ENCODE measurements at places on chromosomes 1 and 21.

DNA sequence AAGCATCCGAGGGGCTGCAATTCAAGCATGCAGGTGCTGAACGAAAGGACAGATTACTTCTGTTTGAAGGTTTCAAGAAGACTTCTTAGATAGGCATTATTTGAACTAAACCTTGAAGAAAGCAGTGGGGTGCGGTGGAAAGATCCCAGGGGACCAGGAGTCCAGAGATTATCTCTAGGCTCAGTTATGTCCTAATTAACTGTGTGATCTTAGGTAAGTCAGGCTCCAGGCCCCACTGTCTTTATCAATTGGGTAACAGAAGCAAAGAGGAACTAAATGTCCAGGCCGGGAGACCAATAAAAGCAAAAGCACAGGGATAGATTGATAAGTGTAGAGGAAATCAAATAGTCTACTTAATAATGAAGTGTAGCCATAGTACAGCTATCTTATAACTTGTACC is 72.9 kb upstream of the CDC42BPA start:
- DNase-seq = no peak

GRCh38 chr1:79190074-79190473 is 183.5 kb upstream of the ADGRL4 start:
- DNase-seq = no peak

DNA sequence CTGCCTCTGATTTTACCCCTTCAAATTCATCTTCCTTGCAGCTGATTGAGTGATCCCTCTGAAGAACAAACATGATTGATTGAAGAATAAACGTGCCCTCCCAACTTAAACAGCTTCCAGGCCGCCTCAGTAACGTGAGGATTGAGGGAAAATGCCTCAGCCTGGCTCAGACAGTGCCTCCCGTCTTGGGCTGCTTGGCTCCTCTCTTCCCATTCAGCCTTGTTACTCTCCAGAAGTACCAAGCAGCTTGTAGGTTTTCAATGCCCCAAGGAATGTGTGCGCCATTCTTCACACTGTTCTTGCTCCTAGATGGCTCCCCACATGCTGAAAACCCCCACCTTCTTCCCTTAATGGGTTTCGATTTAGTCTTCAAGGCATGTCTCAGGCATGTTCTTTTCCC is 51.8 kb downstream of the ST6GALNAC5 start:
- no peak for DNase-seq

DNA sequence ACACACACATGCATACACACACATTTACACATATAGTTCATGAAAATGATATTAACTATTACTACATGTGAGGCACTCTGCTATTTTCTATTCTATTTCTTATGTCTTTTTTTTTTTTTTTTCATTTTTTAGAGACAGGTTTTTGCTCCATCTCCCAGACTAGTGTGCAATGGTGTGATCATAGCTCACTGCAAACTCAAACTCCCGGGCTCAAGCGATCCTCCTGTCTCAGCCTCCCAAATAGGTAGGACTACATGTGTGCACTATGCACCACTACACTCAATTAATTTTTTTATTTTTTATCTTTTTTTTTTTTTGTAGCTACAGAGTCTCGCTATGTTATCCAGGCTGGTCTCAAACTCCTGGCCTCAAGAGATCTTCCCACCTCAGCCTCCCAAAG is 48.8 kb upstream of the RAB4A start:
- no peak for DNase-seq

DNA sequence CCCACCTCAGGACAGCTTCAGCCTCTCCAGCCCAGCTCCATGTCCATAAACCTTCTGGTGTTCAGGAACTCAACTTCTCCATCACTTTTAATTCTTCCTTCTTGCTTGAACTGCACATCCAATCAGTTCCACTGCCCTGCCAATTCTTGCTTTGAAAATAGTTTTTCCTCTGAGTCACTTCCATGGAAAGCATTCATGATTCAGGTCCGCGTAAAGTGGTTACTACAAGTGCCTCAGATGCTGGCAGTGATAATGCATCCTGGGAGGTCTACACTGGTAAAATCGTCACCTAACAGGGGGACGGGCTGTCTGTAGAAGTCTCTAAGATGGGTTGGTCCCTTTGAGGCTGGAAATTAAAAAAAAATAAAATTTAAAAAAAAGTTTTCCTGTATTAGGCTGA is 25.9 kb upstream of the RCAN1 start:
- DNase-seq = no peak

GRCh38 chr1:174406421-174406820 is 41.3 kb upstream of the GPR52 start:
- no peak for DNase-seq

GRCh38 chr1:192914092-192914491 is 105.3 kb downstream of the RGS2 start:
- DNase-seq = no peak
